HL-60 (cell line): ENCODE measurements at places on chromosomes 6 and 20.
A peak's percentile ranks its signal among the peaks of the same experiment; 100 is the strongest.

- peak; percentile 61 for DNase-seq
Measured at GRCh38 chr6:137313928-137314855, 95.0 kb upstream of the IFNGR1 start.

DNA sequence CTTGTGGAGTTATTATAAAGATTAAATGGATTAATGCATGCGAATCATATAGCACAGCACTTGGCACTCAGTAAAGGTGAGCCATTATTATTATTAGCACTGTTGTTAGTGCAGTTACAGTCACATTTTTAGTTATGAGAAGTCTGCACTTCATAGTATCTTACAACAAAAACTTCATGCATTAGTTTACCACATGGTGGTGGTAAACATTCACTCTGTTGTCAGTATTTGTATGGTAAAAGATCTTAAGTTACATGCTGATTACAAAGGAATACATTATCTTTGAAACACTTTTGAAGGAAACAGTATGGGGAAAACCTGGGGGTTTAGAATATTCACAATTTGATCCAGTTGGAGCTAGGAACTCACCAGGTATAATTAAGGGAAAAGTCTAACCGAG lies 20.8 kb downstream of the TMEM14A start:
- no peak for DNase-seq

DNA sequence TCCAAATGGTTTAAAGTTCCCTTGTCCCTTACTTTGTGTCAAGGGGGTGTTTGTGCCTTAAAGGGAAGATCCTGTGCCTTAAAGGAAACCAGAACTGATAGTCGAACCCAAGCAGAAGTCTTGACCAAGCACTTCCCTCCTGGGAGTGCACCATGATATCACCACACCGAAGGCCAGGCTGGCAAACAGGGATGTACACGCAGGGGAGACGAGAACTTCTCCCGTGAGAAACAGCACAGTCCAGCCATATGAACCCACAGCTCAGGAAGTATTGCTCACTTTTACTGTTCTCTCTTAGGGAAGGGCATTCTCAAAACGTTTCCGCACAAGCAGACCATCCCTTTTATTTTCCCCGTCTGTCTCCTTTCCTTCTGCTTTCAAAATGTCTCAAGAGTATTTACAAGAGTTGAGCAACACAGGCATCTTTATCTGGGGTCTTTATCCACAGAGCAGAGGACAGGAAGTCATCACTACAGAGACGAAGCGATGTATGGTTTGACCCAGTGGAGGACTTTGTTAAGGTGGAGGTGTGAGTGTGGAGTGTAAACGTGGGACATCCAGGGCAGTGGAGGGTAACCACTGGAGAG lies 12.8 kb upstream of the SERPINB1 start:
- peak; percentile 77 for DNase-seq

DNA sequence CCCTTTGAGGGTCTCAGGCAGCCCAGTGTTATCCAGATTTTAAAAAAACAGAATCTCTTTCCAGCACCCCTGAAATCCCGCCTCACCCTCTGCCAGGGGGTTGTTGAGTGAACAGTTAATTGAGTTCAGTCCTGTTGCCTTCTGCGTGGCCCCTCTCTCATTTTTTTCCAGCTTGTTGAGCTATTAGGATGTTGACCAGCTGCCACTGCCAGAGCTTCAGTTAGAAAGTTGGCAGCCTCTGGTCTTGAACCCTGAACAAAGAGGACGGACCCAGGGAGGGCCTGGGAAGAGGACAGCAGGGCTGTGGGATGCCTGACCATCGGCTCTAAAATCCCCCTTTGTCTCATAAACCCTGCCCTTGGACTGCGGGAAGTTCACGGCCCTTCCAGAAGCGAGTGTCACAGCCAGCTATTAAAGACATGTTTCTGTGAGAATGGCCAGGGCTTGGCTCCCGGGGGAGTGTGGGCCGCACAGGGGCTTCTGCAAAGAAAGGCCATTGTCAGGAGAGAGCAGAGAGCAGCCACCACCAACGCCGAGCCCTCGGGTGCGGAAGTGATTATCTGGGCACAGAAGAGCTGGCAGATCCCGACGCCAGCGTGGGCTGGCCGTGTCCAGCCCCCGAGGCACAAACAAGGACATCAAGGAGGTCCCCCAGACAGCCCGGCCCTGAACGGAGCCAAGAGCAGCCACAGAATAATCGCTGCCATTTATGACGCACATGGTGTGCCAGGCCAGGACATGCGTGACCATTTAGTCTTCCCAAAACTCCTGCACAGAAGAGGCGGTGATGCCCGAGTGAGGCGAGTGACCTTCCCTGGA lies 189.0 kb downstream of the ANKRD60 start:
- DNase-seq = no peak

DNA sequence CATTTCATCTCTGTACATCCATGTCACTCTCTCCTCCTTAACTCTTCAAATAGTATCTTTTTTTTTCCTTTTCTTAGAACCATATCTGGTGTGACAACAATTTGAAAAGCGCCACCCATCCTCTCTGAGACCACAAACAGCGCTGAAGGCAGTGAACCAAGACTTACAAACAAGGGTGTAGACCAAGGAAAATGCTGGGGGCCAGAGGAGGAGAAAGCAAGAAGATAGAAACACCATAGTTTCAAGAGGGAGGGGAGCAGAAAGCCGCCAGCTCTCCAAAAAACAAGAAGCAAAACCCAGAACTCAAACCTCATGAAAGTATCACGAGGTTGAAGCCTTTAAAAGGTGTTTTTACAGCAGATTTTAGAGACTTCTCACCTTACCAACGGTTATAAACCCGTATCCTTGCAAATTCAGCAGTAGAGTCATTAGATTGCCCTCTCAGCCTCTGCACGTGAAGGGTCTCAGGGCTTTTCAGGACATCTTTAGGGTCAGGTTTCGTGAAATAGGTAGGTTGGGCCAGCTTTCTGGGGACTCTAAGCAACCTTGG lies 13.3 kb upstream of the RIPOR2 start:
- no peak for DNase-seq

DNA sequence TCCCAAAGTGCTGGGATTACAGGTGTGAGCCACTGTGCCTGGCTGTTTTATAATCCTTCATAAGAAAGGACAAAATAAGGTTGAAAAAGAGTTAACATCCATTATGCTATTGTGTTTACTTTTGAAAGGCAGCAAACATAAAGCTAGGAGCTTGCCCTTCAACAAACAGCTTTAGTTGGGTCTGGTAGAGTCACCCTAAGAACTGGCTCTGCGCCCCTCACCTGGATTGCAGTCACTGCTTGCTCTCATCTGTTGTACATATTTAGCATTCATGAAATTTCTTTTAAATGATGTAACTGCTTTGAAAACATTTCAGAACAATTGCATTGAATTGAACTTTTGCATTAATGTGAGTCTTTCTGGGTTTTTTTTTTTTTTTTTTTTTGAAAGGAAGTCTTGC lies 38.9 kb downstream of the JARID2 start:
- no peak for DNase-seq

- DNase-seq = no peak
Measured at GRCh38 chr20:34888468-34888867, 12.1 kb downstream of the ACSS2 start.

GRCh38 chr6:140073456-140073855 lies 699.0 kb upstream of the CITED2 start:
- no peak for DNase-seq

DNA sequence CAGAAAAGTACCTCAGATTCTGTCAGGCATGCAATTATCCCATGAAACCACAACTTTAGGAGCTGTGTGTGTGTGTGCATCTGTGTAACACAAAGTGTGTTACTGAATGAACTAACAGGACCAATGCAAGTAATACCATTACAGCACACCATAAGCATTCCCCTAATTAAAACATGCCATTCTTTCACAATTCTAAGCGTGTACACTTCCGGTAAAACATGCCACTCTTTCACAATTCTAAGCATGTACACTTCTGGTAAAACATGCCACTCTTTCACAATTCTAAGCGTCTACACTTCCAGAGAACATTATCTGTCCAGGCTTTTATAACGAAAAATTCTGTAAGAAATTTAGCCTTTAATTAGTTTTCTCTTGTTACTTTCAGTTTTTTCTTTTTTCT lies 238.2 kb downstream of the GMDS start:
- DNase-seq = no peak

GRCh38 chr6:136249336-136249735 lies 775 bp downstream of the MTFR2 start:
- DNase-seq = no peak

DNA sequence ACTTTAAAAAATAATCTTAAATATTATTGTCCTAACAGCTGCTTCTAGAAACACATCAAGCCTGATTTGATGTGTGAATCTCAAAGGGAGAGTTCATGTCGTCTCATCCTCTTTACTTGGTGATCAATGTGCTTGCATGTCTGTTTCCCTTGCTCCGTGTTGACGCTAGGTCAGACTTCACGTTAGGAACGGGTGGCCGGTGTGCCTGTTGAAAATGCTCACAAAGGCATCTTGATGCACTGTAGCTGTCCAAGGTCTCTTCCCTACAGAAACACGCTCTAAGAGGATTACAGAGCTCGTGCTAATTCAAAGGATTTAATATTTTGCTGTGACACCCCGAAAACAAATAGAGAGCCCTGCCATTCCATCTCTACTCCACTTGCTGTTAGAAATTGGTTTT lies 84.6 kb downstream of the ID4 start:
- DNase-seq = no peak
